ENCODE measurements at places on chromosomes 13 and 19.
A peak's percentile ranks its signal among the peaks of the same experiment; 100 is the strongest.

GRCh38 chr13:104314926-104315535 is 1248.8 kb upstream of the SLC10A2 start:
- no peak for DNase-seq

GRCh38 chr13:114082849-114083645 is 49.4 kb downstream of the RASA3 start:
- DNase-seq, result no peak

DNA sequence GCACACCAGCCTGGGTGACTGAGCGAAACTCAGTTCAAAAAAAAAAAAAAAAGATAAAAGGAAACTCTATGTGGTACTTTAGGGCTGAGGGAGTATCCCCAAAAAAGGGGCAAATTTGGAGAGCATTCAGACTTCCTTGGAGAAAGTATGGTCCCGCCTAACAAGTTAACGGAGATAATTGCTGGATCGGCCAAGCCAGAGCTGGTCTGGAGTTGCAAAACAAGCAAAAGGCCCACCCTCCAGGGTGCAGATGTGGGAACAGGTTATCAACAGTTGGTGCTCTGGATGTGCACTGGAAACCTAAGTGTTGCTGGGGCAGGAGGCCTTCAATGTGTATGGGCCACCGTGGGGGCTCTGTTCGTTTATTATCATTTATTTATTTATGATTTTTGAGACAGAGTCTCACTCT is 2.8 kb downstream of the IQCN start:
- DNase-seq, result no peak

DNA sequence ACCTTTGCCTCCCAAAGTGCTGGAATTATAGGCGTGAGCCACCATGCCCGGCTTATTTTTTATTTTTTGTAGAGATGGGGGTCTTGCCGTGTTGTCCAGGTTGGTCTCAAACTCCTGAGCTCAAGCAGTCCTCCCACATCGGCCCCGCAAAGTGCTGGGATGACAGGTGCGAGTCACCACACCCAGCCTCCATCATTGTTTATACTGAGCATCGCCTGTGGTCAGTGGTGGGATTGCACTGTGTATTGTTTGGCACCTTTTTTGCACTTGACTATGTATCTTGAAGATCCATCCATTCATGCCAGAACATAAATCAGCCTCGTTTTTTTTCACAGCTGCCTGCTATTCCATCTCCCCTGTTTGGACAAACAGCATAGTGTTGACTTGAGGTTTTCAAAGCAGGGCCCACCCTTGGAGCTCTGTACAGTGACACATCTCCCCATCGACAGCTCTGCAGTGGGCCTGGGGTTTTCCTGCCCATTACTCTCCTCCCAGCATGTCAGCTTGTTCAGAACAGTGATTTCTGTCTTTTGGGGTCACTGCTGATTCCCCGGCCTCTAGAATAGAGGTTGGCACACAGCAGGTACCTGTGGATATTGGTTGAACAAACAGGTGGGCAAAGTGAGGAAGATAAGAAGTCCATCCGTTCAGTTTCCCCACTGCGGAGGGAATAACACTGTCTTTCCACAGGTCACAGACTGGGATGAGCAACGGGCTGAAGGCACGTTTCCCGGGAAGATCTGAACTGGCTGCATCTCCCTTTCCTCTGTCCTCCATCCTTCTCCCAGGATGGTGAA is 8.2 kb upstream of the UPK1A start:
- DNase-seq, result no peak

- no peak for DNase-seq
These were observed 5.0 kb upstream of the KLK8 start for GRCh38 chr19:51006406-51006805.

DNA sequence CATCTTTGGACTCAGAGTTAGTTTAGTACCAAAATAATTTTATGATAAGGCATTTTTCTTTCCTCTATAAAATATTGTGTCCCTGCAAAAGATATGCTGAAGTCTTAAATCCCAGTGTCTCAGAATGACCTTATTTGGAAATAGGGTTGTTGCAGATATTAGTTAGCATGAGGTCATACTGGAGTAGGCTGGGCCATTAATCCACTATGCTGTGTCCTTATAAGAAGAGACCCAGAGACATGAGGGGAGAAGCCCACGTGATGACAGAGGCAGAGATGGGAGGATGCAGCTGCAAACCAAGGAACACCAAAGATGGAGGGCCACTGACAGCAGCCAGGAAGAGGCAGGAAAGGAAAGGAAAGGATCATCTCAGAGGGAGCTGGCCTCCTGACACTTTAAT is 6.4 kb downstream of the POGLUT2 start:
- DNase-seq, result no peak

- DNase-seq, result no peak
These were observed 284.3 kb downstream of the FOXO1 start for GRCh38 chr13:40381935-40382764.

DNA sequence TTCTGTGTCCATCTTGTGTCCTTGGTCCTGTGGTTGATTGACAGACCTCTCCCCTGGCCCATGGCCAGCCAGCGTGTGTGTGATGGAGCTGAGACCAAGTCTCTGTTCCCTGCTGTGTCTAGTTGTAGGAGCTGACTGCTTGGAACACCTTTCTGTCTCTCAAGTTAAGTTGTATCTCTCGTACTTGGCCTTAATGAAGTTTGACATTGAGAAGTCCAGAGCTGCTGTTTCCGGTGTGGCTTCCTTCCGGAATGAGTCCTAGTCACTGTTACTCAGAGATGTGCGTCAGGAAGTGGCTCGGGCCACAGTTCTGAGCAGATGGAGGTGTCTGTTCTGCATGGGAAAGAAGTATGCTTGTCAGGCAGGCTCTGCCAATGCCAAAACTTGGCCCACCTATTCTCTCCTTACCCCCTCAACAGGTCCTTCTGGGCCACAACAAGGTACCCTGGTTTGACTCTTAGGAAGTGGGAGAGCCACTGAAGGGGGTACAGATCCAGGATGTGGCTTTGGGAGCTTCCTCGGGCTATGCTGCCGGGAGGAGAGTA is 54.3 kb downstream of the GATAD2A start:
- no peak for DNase-seq

DNA sequence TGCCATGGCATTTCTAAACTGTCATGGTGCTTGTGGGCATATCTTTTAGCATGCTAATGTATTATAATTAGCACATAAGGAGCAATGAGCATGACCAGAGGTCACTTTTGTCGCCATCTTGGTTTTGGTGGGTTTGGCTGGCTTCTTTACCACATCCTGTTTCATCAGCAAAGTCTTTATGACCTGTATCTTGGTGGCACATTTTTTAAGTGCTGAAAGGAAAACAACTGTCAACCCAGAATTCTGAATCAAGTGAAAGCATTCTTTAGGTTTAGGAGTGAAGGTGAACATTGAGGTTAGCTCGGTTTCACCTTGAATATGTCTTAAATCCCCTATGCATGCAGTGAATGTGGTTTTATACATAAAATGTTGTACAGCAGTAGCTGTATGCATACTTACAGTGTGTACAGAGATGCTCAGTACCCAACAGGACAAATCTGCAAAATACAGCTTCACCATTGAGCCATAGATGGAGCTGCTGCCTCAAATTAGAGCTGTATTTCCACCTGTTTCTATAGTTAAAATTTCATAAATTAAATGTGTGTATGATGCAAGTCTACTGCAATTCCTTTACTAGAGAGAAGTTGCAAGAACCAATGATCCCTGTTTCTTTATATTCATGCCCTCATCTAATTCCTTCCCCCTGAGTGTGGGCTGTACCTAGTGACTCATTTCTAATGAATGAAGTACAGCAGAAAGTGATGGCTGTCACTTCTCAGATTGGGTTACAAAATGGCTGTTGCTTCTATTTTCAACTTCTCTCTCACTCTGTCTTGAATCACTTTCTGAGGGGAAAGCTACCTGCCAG is 25.2 kb upstream of the IGSF23 start:
- DNase-seq, result no peak

GRCh38 chr19:45231891-45232290 is 13.3 kb downstream of the EXOC3L2 start:
- no peak for DNase-seq

GRCh38 chr19:342801-343421 is 1.7 kb downstream of the MIER2 start:
- peak; percentile 83 for DNase-seq

GRCh38 chr13:94901070-94901469 is 188.7 kb upstream of the SOX21 start:
- no peak for DNase-seq

DNA sequence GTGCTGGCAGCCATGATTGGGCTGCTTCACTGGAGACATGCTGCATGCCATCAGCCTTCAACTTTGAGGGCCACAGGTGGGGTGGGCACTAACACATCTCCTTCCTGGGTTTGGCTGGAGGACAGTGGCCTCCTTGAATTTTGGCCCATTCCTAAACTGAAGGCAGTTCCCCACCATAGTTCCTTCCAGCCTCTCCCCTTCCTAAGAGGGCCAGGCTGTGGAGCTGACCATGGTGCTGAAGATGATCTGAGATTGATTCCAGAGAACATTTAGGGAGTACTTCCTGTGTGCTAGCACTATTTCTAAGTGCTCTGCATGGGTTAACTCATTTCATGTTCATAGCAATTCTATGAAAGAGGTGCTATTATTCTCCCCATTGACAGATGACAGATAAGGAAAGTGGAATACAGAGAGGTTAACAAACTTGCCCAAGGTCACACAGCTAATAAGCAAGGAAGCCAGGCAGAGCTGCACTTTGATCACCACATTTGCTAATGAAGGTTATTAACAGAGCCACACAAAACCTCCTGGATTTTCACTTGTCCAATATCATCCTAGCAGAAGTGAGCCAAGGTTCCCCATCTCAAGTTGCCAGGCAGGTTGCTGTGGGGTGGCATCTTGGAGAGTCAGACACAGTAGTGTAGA is 175.3 kb downstream of the ZIC5 start:
- no peak for DNase-seq

GRCh38 chr19:32718286-32718685 is 1.3 kb upstream of the TDRD12 start:
- no peak for DNase-seq

DNA sequence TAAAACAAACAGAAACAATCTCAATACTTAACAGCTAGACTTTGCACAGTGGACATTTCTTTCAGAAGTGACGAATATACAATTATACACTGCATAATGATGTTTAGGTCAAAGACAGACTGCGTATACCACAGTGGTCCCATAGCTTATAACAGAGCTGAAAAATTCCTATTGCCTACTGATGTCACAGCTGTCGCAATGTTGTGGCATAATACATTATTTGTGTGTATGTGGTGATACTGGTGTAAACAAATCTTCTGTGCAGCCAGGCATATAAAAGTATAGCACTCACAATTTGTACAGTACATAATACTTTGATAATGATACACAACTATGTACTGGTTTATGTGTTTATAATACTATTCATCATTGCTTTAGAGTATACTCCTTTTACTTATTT is 116.7 kb downstream of the TNFRSF19 start:
- no peak for DNase-seq

Data from vagina (tissue), 2 donors.